Osteoblast (primary cell): ENCODE measurements at places on chromosomes 7 and 10.

GRCh38 chr10:23540401-23541030 lies 101.6 kb downstream of the OTUD1 start:
- DNase-seq: peak; percentile 4
- H3K4me3 ChIP-seq: no peak overlapping the region
- no peak overlapping the region for H3K27ac ChIP-seq
- no peaks in the 10 kb centered on the region for H3K36me3 ChIP-seq

DNA sequence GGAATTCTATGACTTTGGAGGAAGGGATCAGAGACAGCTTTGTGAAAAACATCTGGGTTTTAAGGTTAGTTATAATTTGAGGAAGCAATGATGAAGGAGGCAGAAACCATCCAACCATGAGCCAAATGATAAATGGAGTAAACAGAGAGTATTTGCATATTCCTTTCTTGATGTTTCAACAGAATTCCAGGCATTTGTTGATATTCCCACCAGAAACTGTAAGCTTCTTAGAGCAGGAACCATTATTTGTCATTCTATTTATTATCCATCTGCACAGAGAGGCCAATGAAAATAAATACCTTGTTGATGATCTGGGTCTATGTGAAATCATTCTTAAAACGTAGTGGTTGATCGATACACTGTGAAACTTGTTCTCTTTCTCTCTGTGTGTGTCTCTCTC lies 715.3 kb downstream of the INHBA start:
- H3K4me1 ChIP-seq: peaks cover 18% of the 10 kb centered on the region
- no peak overlapping the region for H3K4me3 ChIP-seq
- H3K36me3 ChIP-seq: no peaks in the 10 kb centered on the region
- peak overlapping the region; percentile 95 for H3K27ac ChIP-seq
- no peaks in the 10 kb centered on the region for H3K27me3 ChIP-seq
- DNase-seq: no peak

DNA sequence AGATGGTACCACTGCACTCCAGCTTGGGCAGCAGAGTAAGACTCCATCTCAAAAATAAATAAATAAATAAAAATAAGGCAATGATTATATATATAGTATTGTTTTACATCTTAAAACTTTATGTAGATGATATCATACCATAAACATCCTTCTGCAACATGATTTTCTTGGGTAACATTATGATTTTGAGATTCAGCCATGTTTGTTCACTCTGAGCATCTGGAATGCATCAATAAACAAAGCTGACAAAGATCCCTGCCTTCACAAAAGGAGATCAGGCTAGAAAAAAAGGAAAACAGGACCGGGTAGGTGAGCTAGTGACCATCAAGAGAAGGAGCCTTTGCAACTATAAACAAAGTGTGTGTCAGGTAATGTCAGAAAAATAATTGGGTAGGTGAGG lies 31.9 kb upstream of the KAT6B start:
- H3K4me3 ChIP-seq: no peak overlapping the region
- no peak for DNase-seq
- H3K27ac ChIP-seq: no peak overlapping the region
- H3K4me1 ChIP-seq: no peaks in the 10 kb centered on the region
- H3K27me3 ChIP-seq: no peaks in the 10 kb centered on the region

- no peaks in the 10 kb centered on the region for H3K27me3 ChIP-seq
- H3K36me3 ChIP-seq: no peaks in the 10 kb centered on the region
- peak overlapping the region; percentile 43 for H3K27ac ChIP-seq
- peak overlapping the region; percentile 11 for H3K4me3 ChIP-seq
- peak; percentile 74 for DNase-seq
Measured at GRCh38 chr7:112422842-112423496, 27.3 kb upstream of the IFRD1 start.

- no peaks in the 10 kb centered on the region for H3K27me3 ChIP-seq
- H3K27ac ChIP-seq: no peak overlapping the region
- H3K4me3 ChIP-seq: no peak overlapping the region
- no peaks in the 10 kb centered on the region for H3K4me1 ChIP-seq
- H3K36me3 ChIP-seq: no peaks in the 10 kb centered on the region
Measured at GRCh38 chr7:83038787-83039186, 123.9 kb downstream of the PCLO start.

GRCh38 chr7:68146983-68147382 lies 1150.3 kb downstream of the TYW1 start:
- H3K27ac ChIP-seq: no peak overlapping the region
- no peaks in the 10 kb centered on the region for H3K36me3 ChIP-seq
- no peaks in the 10 kb centered on the region for H3K27me3 ChIP-seq
- no peak for DNase-seq
- H3K4me1 ChIP-seq: no peaks in the 10 kb centered on the region
- H3K4me3 ChIP-seq: no peak overlapping the region
